T47D (cell line): ENCODE measurements at places on chromosomes 2 and 18.

GRCh38 chr2:149021761-149022160 lies 16.7 kb upstream of the LYPD6B start:
- DNase-seq: no peak

GRCh38 chr2:115908731-115909130 lies 1466.3 kb downstream of the DPP10 start:
- DNase-seq: no peak

DNA sequence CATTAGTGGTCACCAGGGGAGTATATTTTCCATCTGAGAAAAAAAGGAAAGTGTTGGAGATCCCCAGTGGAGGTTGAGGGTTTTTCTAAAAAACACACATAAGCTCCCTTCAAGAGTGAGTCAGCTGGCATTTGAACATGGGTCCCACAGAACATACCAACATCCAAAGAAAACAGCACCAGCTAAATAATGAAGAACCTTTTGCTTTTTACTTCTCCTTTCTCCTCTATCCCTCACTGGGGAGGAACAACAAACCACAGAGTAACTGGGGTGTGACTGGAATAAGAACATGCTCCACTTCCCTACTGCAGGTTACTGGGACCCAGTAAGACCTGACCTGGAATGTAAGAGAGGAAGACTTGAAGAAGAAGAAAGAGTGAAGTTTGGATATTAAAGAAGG lies 56.5 kb upstream of the RAPH1 start:
- no peak for DNase-seq

- peak; percentile 24 for DNase-seq
Observed at GRCh38 chr2:30149513-30149912, 2.7 kb downstream of the YPEL5 start.

DNA sequence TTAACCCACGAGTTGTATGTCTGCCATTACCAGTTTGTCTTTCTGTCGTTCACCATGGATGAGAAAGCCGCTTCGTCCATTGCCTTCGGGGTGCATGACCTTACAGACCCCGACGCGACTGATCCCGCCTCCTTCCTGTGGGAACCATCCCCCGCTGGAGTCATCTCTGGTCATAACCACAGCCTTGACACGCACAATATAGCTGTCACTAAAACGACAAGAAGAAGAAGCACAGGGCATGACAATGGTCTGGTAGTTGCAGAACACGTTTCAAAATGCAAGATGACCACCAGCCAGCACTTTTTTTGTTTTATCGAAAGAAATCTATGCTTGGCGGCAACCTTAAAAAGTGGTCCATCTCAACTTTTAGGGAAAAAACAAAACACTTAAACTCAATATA lies 87.7 kb downstream of the SPRED2 start:
- DNase-seq: no peak

- DNase-seq: no peak
Observed at GRCh38 chr2:134711692-134712091, 7.1 kb downstream of the TMEM163 start.

DNA sequence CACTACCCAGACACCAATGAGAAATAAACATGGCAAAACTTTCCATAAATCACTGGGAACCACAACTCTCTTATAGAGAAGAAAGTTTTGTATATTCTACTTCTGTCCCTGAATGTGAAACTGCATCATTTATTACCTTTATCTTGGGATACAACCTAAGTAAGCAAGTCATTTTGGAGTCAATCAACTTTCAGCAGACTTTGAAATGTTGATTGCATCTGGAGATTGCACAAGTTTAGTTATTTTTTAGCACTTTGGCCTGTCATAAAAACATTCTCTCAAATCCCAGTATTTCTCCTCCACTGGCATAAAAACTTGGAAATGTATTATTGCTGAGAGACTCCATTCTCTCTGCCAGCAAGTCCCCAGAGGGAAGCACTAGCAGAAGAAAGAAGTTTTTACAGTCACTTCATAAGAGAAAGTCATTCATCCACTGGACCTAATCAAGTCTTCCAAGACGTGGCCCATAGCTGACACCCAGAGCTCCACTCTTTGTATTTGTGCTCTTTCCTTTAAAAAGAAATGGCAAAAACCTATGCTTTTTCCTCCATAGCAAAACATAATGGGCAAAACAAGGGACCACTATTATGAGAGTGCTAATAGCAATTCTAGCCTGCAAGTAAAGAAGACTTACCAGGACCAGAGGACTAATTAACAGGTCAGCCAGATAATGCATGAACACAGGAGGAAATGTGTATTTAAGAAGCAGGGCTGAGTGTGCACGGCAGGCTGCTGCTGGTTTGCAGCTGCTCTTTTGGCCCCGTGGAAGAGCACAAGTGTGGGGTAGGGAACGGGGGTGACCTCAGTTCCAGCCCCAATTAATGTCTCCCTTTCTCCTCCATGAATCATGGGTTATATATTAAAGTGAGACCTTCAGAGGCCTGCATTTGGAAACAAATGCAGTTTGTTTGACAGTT lies 171.5 kb downstream of the INO80D start:
- no peak for DNase-seq
